Activated CD8-positive, alpha-beta memory T cell treated with anti-CD3 and anti-CD28 coated beads for 48 hours (primary cell): ENCODE measurements at places on chromosomes 13 and 19.
A peak's percentile ranks its signal among the peaks of the same experiment; 100 is the strongest.

GRCh38 chr13:40456979-40457553 is 209.4 kb downstream of the FOXO1 start:
- no peak for DNase-seq

GRCh38 chr19:49431330-49431749 is 6.2 kb downstream of the GFY start:
- no peak for DNase-seq

- DNase-seq: no peak
Observed at GRCh38 chr19:38057959-38058690, 151.1 kb downstream of the SIPA1L3 start.

GRCh38 chr19:42276821-42277220 is 7.8 kb downstream of the CIC start:
- DNase-seq: no peak

DNA sequence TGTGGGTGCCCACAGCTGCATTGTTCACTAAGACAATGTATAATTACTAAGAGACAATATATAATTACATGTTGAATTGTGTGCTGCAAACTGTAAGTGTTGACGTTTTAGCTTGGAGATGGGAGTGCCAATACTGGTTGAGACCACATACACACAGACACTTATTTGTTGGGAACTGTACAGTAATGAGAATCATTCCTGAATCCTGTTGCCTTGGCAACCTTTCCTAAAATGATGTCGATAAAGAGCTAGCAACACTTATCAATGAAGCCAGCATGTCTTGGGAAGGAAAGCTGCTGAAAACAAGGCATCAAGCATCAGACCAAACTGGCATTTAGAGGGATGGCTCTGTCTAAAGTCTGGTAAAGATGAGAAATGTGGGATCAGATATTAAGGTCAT is 51.3 kb downstream of the PCDH8 start:
- no peak for DNase-seq

- no peak for DNase-seq
Observed at GRCh38 chr13:46640843-46641242, 87.9 kb downstream of the LRCH1 start.

DNA sequence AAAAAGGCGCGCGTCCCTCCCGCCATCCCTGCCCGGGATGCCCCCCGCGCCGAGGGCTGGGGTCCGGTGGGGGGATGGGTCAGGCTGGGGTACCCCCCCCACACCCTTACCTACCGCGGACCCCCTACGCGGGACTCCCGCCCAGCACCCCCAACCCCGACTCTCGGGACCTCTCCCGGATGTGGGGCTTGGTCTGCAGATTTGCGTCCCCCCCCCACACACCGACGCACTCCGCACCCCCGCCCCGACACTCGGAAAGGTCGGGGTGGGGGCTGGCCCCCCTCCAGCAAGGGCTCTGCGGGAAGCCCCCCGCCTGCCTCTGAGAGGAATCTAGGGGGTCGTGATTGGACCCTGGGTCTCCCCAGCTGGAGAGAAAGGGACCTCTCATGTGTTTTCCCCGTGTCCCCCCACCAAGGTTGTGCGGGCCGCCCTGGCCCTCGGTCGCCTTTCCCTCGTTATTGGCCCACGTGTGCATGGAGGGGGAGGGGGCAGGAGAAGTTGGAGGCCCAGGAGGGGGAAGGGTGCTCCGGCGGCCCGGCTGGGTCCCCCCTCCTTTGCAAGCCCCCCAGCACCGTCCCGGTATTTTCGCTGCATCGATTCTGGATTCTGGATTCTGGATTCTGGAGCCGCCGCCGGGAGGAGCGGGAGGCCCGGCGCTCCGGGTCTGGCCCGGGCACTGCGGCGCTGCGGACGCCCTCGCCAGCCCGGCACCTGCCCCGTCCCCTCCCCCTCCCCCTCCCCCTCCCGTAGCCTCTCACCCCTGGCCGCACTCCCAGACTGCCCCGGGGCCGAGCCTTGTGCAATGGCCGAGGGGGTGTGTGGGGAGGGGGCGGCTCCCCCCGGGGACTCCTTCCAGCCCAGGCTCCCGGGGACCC is 607 bp downstream of the NFIC start:
- no peak for DNase-seq

- no peak for DNase-seq
Observed at GRCh38 chr13:51534041-51534817, 50.0 kb upstream of the WDFY2 start.

DNA sequence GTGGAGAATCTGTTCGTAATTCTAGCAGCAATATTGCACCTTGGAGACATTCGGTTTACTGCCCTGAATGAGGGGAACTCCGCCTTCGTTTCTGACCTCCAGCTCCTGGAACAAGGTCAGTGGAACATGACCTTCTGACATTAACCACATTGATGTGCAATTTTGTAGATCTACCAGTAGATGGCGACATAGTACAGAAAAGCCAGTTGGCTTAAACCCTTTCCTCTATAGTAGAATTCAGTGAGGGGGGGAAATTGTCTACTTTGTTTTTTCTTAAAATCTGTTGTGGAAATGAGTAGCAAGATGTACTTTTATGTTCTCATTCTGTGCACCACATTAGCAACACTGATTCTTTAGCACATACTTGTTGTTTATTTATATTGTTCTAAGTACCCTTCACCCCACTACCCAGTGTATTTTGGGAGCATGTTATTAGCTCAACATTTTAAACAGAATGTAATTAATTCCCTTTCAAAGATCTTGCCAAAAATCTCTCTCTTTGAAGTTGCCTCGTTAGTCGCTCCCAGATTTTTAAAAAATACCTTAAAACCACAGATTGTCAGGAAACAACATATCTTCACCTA is 332.2 kb downstream of the MYO16 start:
- DNase-seq: no peak

DNA sequence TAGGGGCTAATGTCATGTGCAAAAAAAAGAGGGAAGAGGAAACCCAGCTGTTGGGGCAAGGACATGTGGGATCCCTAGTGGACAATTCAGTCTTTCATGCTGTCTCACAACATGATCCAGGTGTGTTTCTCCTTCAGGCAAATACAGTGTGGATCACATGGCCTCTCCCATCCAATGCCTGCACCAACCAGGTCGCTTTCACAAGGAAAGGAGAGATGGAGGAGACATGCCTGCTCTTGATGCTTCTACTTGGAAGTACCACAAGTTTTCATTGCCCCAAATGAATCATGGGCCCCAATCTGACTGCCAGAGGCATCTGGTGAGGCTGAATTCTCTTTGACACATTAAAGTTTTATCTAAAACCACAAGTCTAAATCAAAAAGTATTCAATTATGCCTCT is 82.1 kb downstream of the DLEU7 start:
- no peak for DNase-seq

- DNase-seq: no peak
Observed at GRCh38 chr19:6017576-6017975, 39.6 kb upstream of the RANBP3 start.

GRCh38 chr19:4327252-4327876 is 11.3 kb downstream of the STAP2 start:
- DNase-seq: peak; percentile 66

- no peak for DNase-seq
Observed at GRCh38 chr13:61214551-61214950, 201.1 kb downstream of the PCDH20 start.
